ENCODE measurements at places on chromosomes 1 and 21.

GRCh38 chr21:26443867-26444266 is 129.2 kb downstream of the CYYR1 start:
- DNase-seq = no peak

GRCh38 chr1:91796390-91796654 is 89.6 kb downstream of the TGFBR3 start:
- no peak for DNase-seq

DNA sequence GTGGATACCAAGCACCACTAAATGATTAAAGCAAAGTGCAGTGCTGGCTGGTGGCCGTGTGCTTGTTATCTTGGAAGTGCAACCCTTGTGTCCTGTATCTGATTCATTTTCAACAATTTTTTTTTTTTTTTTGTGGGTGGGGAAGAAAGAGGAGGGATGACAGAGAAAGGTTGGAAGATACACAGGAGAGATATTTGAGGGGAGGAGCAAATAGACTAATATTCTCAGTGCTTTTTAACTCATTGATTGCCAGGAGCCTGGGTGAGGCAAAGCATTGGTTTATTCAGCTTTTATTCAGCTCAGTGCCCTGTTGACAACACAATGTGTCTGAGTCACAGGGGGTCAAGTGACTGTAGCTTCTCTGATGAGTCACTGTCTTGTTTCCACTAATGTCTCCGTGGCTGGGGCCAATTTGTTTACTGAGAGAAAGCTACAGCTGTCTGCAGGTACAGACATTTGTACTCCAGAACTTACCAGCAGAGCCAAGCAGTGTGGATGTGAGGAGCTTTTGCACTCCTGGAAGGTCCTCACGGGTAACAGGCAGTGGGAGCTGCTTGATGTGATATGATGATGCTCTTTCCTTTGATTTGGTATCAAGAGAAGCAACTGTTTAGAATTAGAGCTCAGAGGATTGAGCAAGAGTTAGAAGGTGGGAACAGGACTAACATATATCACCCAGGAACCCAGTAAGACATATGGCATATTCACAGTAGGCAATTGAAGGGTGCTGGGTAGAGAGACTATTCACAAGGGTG is 23.6 kb upstream of the DNM3 start:
- DNase-seq = no peak

GRCh38 chr1:87510540-87510939 is 181.9 kb downstream of the LMO4 start:
- no peak for DNase-seq

DNA sequence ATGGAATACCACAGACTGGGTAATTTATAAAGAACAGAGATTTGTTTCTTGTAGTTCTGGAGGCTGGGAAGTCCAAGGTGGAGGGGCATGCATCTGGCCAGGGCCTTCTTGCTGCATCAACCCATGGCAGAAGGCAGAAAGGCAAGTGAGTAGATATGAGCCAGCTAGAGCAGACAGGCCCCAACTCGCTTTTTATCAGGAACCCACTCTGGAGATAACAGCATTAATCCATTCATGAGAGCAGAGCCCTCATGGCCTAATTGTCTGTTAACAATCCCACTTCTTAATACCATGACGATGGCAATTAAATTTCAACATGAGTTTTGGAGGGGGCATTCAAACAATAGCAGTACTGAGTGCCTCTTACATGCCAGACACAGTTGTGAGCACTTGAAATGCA is 87.2 kb upstream of the SOX13 start:
- no peak for DNase-seq

DNA sequence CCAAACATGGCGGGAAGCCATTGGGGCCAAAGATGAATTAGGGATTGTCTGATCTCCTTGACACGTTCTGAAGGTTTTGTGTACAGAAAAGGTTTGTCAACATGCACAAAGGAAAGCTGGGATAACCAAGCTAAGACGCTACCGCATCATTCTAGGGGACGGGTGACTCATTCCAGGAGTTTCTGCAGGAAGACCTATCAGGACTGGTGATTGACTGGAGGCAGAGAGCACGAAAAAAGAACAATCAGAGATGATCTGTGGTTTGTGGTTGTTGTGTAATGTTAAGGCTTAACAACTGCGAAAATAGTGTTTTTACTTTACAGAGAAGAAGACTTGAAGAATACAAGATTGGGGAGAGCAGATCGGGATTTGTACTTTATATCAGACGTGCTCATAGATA is 22.2 kb upstream of the ERG start:
- no peak for DNase-seq

DNA sequence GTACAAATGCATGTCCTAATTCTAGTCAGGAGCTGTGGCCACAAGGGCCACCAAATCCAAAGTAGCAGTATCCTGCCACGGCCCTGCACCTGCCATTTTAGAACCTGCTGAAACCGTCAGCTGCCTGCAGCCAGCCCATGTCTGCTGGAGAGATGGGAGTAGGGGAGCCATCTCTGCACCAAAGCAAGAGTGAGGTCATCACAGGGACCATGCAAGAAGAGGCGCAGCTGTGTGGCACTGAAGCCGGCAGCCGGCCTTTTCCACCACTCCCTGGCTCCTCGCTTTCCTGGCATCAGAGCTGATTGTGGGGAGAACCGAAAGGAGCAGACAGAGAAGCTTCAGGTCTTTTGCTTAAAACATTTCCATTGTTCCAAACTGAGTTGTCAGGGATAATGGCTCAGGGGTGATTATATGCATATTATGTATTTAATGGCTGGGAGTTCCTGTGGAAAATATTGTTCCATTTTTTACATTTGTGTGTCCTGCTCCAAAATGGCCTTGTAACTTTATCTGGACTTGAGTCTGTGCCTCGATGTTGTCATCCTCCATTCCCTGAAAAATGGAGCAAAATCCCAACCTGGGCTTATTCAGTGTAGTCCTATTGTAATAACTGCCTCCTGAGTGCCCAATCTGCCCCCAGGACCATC is 18.7 kb upstream of the NBL1 start:
- no peak for DNase-seq

DNA sequence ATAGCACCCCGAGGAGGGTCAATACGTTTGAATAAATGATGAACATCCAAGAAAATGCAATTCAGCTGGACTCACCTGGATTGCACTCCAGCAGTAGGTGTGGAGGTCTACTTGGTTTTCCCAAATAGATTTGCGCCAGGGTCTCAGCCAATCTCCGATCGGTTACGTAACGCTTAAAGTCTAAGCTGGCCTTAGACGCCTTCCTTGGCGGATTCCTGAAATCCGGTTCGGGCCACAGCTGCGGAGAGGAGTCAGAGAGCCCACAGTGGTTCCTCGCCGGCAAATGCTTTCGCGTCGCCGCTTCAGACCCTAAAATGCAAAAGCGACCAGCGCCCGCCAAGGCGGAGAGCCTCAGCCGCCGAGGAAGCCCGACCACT is 322 bp downstream of the TFB2M start:
- peak; percentile 52 for DNase-seq

DNA sequence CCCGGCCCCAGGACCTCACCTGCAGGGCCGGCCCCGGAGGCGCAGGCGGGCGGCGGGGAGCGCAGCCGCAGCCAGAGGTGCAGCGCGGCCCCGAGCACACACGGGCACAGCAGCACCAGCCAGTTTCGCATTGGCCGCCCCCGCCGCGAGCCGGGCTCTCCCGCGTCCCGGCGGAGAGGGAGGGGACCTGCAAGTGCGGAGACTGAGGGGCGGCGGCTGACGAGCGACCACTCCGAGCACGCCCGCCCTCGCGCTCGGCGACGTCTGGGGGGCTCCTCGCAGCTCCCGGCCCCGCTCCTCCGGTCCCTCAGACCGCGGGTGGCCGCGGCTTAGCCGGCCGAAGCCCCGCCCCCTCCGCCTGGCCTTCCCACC is at the start of gene B3GALNT2:
TSS of gene B3GALNT2 (minus strand) at position 331 of the 372 bp plus-strand sequence. CDS start at position 131, 200 bp downstream.
- DNase-seq = no peak

GRCh38 chr1:99788896-99789295 is 22.5 kb upstream of the FRRS1 start:
- no peak for DNase-seq

DNA sequence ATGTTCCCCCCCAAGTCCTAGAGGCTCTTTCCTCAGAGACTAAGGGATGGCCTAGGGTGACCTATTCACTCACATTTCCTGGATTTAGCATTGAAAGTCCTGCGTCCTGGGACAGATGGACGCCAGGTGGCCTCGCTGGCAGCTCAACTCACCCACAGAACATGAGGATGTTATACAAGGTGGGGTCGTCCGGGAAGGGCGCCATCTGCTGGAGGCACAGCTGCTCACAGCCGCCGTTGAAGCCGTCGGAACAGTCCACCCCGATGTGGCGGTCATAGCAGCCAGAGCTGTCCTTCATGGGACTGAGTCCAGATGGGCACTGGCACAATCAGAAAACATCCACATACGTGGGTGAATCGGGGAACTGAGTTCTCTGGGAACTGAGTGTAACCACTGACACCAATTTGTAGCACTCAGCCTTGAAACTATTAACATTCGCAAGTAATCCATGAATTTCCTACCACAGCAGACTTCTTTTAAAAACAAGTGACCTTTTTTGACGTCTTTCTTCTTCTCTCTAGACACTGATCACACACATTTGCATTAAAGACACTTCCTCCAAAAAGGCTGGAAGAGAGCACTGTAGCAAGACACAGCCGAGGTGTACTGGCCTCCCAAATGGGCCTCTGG is 215.4 kb downstream of the ASTN1 start:
- DNase-seq = no peak

GRCh38 chr1:16630661-16631247 is 17.4 kb upstream of the NBPF1 start:
- no peak for DNase-seq

- DNase-seq = no peak
Observed at GRCh38 chr1:25006770-25007169, 76.7 kb upstream of the RUNX3 start.

DNA sequence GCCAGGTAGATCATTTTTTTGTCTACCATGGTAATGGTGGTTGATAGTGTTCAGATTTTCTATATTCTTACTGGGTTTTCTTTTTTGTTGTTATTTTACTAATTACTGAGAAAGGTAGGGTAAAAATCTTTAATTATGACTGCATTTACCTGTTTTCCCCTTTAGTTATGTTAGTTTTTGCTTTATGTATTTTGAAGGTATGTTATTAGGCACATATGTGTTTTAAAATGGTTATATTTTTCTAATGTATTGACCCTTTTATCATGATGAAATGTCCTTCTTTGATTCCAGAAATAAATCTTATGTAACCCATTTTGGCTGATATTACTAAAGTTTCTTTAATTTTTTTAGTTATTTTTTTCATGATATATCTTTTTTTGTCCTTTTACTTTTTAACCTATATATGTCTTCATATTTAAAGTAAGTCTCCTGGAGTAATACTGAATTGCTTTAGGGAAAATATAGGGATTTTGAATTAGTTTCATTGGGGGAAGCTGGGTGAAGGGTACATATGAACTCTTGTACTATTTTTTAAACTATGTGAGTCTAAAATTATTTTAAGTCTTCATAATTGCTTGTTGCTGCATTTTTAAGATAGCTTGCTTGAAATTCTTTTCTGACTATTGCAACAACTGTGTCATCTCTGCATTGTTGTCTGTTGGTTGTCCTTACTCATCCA is 22.4 kb downstream of the SLC35A3 start:
- no peak for DNase-seq

Data from NCI-H774 (cell line).